Activated CD4-positive, alpha-beta T cell treated with anti-CD3 and anti-CD28 coated beads, Interleukin-2, amount 50 U/mL, for 1 hour (primary cell): ENCODE measurements at places on chromosomes 5 and 9.

DNA sequence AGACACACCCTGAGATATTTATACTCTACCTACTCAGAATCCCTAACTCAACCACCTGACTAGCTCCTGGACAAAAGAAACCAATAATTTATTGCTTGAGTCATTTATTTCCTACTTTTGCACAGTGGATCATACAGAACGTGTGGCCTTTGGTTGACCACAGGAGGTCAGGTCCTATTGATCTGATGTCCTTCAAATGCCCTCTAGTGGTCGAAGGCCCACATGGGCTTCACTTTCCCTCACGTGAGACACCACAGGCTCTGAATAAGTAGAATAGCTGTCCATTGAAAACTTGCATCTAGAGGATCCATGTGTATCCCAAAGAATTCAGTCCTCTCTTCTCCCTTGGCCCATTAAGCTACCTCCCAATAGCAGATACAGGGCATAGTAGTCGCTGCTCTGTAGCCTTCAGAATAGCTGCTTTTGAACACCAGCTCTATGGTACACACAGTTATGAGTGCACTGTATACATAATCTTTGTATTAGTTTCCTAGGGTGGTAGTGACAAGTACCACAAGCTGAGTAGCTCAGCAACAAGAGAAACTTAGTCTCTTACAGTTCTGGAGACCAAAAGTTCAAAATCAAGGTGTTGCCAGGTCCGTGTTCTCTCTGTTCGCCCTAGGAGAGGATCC is 177.6 kb upstream of the SMARCA2 start:
- DNase-seq = no peak

GRCh38 chr5:137696481-137696880 is 39.4 kb downstream of the KLHL3 start:
- DNase-seq = no peak

- DNase-seq = no peak
Measured at GRCh38 chr5:89255845-89256463, 373.0 kb upstream of the MEF2C start.

DNA sequence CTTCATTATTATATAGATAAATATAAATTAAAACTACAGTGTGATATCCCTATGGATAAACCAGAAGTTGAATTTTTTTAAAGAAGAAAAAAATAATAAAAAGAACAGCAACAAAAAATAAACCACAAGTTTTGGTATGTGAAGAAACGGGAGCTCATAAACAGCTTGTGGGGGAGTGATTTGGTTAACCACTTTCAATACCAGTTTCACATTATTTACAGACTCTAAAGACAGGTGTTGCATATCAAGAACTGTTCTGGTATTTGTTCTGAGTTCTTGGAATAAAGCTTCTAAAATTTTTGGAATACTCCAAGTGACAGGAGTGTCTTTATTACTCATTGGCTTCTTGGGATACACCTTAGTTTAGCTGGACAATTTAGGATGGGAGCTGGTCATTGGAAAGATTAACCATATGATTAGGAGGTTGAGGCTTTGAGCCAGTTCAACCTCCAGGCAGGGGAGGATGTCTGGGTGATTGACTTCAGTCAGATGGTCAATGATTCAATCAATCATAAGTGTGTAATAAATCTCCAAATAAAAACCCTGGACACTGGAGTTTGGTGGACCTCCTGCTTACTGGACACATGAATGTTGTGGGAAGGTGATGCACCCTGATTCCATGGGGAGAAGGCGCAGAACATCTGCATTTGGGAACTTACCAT is 2223.1 kb upstream of the C9orf72 start:
- DNase-seq = no peak

- DNase-seq = no peak
Measured at GRCh38 chr5:88108490-88109279, 160.0 kb downstream of the TMEM161B start.

DNA sequence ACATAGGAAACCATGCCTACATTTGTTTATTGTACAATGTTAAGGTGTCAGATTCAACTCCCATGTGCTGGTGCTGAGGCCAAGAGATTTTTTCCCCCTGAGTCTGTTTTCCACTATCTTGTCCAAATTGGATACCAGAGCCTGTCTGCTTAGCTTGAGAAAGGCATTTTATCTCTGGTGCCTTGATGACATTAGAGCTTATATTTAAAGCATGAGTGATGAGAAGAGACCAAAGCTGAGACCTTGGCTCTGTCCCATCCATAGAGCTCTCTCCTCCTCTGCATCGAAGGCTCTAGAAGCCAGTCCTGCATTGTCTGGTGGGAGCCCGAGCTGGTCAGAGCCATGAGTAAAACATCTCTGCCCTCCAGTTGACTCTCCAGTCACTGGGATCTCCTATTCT is 10.4 kb upstream of the PPP2CA start:
- no peak for DNase-seq

DNA sequence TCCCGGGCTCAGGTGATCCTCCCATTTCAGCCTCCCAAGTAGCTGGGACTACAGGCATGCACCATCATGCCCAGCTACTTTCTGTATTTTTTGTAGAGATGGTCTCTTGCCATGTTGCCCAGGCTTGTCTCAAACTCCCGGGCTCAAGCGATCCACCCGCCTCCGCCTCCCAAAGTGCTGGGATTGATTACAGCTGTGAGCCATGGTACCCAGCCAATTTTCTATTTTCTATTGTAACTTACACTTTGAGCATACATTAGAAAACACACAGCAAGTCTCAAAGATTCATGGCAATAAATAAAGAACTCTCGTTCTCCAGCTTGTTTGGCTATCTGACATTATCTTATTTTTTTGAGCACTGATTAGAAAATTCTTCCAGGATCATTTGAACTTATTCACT is 228.7 kb downstream of the ADAMTS6 start:
- no peak for DNase-seq

- DNase-seq = no peak
Measured at GRCh38 chr9:13179257-13179656, 100.2 kb downstream of the MPDZ start.

DNA sequence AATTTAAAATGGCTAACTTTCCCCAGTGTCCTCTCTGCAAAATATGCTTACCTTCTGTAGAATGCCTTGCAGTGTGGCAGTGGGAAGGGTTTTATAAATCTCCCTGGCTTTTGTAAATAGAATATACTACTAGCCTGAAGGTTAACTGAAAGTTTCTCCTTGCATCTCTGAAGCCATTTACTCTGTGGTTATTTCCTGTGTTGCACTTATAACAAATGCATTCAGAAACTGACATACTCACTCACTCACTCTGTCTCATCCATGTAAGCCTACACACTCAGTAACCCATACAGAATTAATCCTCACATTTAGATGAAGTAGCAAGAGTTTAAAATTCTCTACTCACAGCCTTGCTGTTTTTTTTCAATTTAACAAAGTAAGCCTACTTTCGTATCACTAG is 87.1 kb upstream of the SH3GL2 start:
- DNase-seq = no peak
